NCI-H1930 (cell line): ENCODE measurements at places on chromosomes 5 and 9.
A peak's percentile ranks its signal among the peaks of the same experiment; 100 is the strongest.

- DNase-seq: no peak
These were observed 66.8 kb downstream of the APBA1 start for GRCh38 chr9:69605406-69605805.

GRCh38 chr5:42855811-42856210 lies 44.1 kb upstream of the SELENOP start:
- DNase-seq: no peak

- DNase-seq: no peak
These were observed 27.4 kb downstream of the IRX2 start for GRCh38 chr5:2724031-2724581.

DNA sequence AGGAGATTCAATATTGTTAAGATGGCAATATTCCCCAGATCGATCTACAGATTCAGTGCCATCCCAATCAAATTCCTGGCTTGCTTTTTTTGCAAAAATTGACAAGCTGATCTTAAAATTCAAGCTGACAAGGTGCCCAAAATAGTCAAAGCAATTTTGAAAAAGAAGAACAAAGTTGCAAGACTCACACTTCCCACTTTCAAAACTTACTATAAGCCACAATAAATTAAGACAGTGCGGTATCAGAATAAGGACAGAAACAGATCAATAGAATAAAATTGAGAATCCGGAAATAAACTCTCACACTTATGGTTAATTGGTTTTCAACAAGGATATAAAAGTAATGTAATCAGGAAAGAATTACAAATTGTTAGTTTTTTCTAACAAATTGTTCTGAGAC lies 97.1 kb downstream of the NRG2 start:
- DNase-seq: no peak

- no peak for DNase-seq
These were observed 32.0 kb downstream of the SPIN1 start for GRCh38 chr9:88420227-88420626.

GRCh38 chr5:103354446-103354845 lies 95.9 kb downstream of the MACIR start:
- DNase-seq: no peak

GRCh38 chr9:94805051-94805489 lies 78.6 kb downstream of the AOPEP start:
- no peak for DNase-seq

DNA sequence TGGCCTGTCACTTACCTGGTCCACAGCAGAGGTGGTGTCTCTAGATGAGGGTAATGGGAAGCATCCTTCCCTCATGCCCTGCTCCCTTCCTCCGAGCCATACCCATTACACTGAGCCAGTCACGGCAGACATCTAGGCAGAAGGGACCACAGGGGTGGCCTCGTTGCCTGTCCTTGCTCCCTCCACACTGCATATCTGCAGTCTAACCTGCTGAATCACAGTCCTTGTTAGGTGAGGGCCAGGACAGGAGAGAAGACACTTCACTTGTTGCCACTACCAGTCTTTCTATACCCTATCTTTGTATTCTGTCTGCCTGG lies 18.4 kb upstream of the SPINK4 start:
- no peak for DNase-seq

DNA sequence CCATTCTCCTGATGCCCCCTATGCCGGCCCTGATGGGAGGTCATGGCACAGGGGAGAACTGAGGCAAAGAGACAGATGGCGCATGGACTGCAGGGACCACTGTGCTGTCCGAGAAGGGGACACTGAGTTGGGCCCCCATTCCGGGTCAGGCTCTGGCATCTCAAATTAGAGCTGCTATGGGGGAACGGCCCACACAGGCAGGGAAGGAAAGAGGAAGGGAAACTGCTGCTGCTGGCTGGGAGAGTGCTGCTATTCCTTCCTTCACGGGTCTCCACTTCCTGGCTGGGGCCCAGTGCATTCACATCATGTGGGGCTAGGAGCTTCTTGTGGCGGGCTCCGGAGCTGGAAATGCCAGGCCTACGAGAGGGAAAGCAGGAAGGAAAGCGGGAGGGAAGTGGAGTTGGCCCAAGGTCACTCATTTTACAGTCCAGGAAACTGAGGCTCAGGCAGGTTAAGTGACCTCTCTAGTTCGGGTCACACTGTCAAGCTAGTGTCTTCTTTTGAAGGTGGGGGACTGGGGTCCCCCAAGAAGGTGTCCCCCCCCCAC lies 1.3 kb upstream of the CARD19 start:
- no peak for DNase-seq

- DNase-seq: no peak
These were observed 95.1 kb downstream of the MEF2C start for GRCh38 chr5:88787856-88788255.

DNA sequence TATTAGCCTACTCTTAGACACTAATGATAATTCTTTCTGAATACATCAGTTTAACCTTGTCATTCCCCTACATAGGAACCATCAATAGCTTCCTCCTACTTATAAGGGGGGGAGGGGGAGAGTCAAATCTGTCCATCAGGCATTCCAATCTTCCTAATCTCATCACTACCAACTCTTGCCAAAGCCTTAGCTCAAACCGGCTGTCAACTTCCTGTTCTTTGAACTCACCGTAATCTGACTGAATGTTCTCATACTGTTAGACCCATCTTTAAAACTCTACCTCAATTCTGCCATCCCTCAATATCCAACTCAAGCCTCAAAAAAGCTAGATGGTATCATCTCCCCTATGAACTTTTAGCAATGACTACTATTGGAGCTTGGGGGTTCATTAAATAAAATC lies 41.9 kb upstream of the RNF38 start:
- DNase-seq: no peak

- DNase-seq: no peak
These were observed 124.3 kb upstream of the SLC12A2 start for GRCh38 chr5:127959152-127959764.

- DNase-seq: peak; percentile 70
These were observed at the start of gene ISOC1 for GRCh38 chr5:129094087-129094923. TSS of gene ISOC1 (plus strand) at chr5:129094749. CDS start at chr5:129094767, 18 bp downstream.

- no peak for DNase-seq
These were observed 171.2 kb upstream of the MPDZ start for GRCh38 chr9:13450723-13451122.

DNA sequence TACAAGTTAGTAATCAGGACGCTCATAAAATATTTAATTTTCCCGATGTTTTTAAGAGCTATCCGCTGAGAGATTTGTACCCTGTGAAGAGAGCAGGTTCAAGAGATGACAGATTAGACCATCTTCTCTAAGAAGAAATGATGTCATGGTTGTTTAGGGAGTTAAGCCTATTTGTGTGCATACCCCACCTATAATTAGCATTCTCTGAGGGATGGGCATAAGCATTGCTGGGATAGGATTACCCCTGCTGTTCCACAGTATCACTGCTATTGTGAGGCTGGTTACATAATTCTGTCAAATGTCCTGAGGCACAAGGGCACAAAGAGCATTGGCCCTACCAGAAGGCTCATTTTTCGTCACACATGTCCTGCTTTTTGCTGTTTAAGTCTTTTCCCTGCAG lies 687.0 kb downstream of the CETN3 start:
- DNase-seq: no peak

GRCh38 chr9:4126184-4126865 lies 173.5 kb downstream of the GLIS3 start:
- DNase-seq: no peak

- DNase-seq: no peak
These were observed 2.8 kb upstream of the OR2V1 start for GRCh38 chr5:181133610-181134231.

- DNase-seq: no peak
These were observed 70.0 kb downstream of the KLHL3 start for GRCh38 chr5:137665678-137666460.

DNA sequence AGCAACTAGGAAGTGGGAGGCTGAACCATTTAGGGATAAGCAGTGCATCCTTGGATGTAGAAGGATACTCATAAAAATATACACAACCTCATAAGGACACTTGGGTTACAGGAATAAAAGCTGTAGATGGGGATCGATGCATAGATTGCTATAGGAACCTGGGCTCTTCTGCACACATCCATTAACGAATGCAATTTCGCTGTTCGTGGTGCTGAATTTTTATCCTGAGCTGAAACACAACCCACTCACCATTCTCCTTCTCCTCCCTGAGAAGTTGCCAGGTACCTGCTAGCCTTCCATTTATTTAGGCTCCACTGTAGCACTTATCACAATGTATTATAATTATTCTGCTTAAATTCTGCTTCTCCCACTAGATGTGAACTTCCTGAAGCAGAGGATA lies 320.6 kb upstream of the BRINP1 start:
- no peak for DNase-seq

GRCh38 chr5:96236051-96236450 lies 197.0 kb downstream of the PCSK1 start:
- no peak for DNase-seq

- DNase-seq: no peak
These were observed 24.8 kb downstream of the DPYSL3 start for GRCh38 chr5:147485046-147485445.

DNA sequence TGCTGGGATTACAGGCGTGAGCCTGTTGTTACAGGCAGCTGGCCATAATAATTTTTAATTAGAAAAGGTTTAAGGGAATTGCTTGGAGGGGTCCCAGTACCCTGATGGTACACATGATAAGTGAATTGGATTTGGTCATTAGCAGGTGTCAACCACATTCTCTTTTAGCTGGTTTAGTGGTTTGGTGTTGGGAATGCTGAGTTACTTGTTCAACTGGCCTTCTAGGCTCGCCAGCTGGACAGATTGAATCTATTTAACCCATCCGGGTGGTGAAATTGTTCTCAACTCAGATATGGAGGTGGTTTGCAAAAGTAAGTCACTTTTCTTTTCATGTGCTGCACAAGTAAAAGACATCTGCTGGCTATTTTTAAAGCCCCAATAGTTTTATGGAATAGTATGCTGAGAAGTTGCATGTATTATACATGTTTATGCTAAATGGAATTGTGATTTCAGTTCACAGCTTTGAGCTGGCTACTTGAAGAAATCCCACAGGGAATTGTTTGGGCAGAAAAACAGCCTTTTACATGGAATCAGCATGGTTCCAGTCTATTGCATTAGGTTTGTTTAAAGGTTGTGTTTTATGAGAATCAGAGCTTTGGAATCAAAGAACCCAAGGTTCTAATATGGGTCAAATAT lies 149.8 kb upstream of the SLC28A3 start:
- no peak for DNase-seq

GRCh38 chr5:30878746-30879145 lies 314.7 kb upstream of the CDH6 start:
- no peak for DNase-seq

- DNase-seq: peak; percentile 51
These were observed 4.6 kb upstream of the SLC25A48 start for GRCh38 chr5:135829681-135830383.
